ENCODE measurements at places on chromosomes 5 and 9.

GRCh38 chr9:137127301-137128157, 11.4 kb upstream of the GRIN1 start:
- DNase-seq: no peak

DNA sequence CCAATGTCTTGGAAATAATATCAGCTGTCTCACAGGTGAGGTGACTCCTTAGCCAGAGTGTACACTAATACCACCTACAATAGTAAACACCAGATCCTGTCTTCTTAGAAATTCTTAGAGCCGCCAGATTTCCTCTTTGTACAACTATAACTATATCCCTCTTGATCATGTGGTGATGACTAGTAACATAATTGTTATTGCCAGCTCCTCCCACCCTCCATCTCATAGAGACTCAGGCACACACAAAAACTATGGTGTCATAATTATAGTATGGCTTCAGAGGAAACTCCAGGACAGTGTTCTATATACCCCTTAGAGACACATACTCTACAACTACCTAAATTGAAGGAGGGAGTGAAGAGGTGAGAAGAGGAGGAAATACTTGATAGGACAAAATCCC, 33.1 kb downstream of the PGGT1B start:
- DNase-seq: no peak

DNA sequence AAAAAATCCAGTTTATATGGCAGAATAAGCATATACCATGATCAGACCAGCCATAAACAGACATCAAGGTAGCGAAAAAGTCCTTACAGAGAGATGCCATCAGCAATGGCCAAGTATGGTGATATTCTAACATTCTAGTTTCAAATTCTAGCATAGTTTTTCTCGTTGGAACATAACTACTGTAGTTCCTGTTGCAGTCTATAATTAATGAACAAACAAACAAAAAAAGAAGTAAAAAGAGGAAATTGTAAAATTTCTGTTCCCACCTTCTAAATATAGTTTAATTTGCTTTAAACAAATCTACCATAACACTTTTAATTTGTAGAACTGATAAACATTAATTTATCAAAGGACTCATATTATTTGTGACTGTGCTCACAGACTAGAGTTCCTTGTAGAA, 9.9 kb upstream of the CD180 start:
- DNase-seq: no peak

GRCh38 chr5:132103969-132104391, 30.4 kb downstream of the CSF2 start:
- DNase-seq: no peak

- DNase-seq: no peak
Observed at GRCh38 chr9:91033270-91033669, 231.7 kb downstream of the SYK start.

GRCh38 chr5:54835647-54836046, 149.7 kb downstream of the ESM1 start:
- DNase-seq: no peak

DNA sequence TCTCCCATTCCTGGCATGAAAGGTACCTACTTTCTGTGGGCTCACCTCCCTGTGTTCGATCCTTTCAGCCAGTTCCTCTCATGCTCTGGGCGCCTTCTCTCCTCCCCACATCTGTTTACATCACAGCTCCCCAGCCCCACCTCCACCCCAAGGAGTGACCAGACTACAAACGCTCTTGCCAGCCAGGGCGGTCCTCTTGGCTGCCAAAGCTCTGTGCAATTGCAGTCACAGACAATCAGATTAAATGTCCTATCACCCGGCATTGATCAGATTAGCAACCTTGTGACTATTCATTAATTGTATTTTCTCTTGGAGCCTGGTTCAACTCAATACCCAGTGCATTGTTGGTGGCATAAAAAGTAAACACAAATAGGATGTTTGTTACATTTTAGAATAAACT, 211.2 kb upstream of the TBCA start:
- DNase-seq: no peak
